ENCODE measurements at places on chromosomes 4 and X.

DNA sequence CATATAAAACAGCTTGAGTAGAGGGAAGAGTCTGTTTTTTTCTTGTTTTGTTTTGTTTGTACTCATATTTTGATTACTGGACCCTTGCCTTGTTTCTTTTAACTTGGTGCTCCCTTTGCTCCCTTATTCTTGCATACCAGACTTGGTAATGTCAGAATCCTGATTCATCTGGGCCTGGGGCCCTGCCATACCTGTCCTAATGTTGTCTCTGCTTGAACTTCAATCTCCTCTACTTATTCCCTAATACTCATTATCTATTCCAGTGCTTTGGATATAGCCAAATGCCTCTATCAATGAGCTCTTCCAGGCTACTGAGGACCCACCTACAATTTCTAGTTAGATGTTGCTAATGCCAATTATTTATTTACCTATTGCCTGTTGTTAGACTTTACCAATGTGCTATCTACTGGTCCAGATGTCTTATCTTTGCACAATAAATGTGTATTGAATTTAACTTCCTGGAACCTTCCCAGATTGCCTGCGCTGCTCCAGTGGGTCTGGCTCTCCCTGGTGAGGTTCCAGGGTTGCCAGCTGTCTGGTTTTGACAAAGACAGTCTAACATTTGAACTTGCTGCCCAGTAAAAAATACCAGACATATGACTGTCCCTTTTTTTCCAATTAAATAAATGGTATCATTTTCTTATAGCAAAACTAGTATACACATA is 64.4 kb upstream of the ACSL4 start:
- DNase-seq: no peak

DNA sequence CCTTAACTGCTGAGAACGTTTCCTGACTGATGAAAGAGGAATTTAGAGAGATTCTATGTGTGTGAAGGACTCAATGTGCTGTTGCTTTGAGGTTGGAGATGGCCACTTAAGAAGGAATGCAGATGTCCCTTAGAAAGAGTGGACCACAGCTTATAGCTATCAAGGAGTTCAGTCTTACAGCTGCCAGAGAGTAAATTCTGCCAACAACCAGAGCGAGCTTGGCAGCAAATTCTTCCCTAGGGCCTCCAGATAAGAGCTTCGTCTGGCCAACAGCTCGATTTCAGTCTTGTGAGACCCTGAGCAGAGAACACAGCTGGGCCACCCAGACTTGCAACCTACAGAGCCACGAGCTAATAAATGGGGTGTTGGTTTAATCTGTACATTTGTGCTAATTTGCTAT is 21.8 kb downstream of the MID1 start:
- no peak for DNase-seq

GRCh38 chr4:70997036-70997435 is 3.6 kb downstream of the DCK start:
- DNase-seq: no peak

DNA sequence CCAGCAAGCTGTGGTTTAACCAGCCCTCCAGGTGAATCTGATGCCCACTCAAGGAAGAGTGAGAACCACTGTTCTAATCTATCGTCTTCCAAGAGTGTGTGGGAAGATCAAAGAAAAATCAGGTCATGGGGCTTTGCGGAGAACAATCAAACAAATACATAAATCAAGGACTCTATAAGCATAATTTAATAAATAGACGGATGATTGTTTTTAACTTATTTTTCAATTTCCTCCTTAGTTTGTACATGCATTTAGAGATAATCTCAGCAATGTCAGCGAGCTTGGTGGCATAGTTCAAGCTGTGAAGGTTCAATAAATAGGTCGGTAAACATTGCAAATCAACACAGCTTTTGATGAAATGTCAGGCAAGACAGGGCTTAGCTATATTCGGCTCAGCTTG is 84.9 kb downstream of the DMD start:
- DNase-seq: no peak

DNA sequence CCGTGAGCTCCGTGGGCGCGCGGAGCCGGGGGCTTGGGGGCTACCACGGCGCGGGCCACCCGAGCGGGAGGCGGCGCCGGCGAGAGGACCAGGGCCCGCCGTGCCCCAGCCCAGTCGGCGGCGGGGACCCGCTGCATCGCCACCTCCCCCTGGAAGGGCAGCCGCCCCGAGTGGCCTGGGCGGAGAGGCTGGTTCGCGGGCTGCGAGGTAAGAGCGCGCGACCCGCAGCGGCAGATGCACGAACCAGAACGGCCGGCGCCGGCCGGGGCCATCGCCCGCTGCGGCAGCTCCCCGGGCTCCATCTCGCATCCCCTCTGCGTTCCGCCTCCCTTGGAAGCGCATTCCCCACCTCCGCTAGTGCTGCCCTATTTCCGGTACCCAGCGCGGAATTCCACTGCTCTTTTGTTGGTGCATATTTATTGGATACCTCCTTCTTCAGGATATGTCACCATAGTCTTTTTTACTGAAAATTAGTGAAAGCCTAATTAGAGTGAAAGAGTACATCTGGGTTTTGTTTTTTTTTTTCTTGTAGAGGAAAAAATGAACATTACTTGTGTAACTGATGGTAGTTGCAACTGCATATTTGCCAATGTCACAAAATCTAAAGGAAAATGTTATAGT is 797 bp downstream of the PKD2 start:
- peak; percentile 63 for DNase-seq

DNA sequence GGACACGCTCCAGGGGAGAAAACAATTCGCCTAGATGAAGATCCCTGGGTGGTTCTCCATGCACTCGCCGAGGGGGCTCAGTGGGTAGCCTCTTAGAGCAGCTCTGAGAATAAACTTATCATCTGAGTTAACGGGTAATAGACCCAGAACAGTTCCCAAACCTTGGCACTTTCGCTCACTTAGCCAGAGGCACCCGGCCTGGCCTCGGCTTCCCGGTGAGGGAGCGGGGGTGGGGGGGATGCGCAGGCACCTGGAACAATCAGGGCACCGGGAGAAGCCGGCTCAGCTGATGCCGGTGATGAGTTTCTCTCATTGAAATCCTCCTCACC is 405 bp upstream of the ZAR1 start:
- no peak for DNase-seq

DNA sequence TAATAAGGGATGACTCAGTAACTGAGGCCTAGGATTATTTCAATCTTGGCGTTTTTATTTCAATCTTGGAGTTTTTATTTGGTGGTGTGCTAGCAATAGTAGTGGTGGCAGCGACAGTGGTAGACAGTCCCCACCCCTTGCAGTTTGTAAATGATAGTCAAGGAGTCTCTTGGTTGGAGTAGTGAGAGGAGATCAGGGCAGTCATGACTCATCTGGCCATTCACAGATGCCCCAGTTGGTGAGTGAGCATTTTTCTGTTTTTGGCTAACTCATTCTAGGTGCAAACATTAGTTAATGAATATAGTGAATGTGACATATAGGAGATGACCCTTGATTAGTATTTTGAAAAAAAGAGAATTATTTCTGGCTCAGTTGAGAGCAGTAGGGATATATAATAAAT is 93.5 kb upstream of the ADAD1 start:
- DNase-seq: no peak

DNA sequence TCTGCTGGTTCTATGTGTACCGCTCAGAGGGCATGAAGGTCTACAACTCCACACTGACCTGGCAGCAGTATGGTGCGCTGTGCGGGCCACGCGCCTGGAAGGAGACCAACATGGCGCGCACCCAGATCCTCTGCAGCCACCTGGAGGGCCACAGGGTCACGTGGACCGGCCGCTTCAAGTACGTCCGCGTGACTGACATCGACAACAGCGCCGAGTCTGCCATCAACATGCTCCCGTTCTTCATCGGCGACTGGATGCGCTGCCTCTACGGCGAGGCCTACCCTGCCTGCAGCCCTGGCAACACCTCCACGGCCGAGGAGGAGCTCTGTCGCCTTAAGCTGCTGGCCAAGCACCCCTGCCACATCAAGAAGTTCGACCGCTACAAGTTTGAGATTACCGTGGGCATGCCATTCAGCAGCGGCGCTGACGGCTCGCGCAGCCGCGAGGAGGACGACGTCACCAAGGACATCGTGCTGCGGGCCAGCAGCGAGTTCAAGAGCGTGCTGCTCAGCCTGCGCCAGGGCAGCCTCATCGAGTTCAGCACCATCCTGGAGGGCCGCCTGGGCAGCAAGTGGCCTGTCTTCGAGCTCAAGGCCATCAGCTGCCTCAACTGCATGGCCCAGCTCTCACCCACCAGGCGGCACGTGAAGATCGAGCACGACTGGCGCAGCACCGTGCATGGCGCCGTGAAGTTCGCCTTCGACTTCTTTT is 32.2 kb downstream of the WFS1 start:
- no peak for DNase-seq

GRCh38 chr4:85828027-85828890 is 353.3 kb downstream of the ARHGAP24 start:
- no peak for DNase-seq

DNA sequence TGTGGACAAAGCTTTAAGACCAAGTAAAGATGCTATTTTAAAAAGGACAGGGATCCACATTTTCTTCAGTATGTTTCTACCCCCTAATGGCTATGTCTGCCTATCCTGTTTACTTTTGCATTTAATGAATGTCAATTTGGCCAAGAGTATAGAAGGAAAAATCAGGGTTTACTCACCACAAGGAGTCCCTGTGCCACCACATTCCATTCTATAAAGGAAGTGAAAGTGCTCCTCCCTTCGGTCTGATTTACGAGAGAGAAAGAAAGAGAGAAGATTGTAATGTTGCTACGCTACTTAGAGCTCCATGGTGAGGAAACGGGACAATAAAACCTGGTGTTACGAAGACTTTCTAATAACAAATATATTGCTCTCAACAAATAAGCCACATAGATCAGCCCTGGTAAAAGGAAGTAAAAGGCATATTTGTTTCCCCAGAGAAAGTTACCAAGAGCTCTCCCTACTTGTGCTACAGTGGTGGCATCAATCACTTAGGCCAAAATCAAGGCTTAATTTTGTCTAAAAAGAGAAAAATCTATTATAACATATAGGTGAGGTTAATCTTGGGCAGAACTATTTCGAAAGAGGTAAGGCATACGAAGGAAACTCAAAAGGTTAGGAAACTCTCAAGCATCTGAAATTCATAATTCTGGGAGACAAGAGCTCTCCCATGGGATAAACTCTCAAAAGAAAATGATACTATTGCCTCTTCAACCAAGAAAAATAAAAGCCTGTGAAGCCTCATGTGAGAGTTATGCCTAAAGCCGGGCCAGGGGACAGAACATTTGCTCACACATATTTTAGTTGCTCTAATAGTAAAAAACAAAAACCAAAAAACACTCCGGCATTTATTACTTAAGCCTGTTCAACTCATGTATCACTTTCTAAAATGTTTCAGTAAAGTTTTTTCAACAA is 29.5 kb downstream of the TAPT1 start:
- DNase-seq: no peak

- no peak for DNase-seq
Measured at GRCh38 chrX:1124531-1124930, 87.9 kb downstream of the CRLF2 start.

GRCh38 chr4:1290165-1290977 is 680 bp downstream of the MAEA start:
- no peak for DNase-seq

DNA sequence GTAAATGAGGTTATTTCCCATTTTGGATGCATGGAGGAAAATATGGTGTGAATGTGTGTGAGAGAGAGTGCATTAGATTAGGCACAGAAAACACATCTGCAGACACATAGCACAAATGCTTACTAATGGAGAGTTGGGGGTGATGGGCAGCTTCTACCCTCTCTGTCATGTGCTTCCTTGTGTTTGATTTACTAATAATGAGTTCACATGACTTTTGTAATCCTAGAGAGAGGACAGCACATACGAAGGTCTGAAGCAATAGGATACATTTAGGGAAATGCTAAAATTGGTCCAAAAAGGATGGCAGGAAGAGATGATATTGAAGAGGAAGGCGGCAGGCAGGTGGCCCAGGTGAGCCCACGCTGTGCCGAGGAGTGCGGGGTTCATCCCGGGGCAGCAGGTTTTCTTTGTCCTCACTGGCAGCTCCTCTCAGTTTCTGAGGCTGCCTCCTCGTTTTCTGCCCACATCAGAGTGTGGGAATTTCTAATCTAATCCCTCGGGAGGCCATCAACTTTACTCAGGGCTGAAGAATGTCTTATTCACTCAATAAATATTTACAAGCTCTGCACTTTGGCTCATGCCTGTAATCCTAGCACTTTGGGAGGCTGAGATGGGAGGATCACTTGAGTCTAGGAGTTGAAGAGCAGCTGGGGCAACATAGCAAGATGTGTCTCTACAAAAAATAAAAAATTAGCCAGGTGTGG is 15.9 kb upstream of the MAP9 start:
- no peak for DNase-seq

- DNase-seq: peak; percentile 24
Measured at GRCh38 chrX:110944311-110944750, 148.7 kb upstream of the CHRDL1 start.

- DNase-seq: no peak
Measured at GRCh38 chrX:37361596-37361995, 12.4 kb downstream of the PRRG1 start.
